Upper lobe of left lung (tissue), 6 donors: ENCODE measurements at places on chromosomes 12 and 14. TPM values are rescaled to one million over a fixed set of nuclear protein-coding genes. Genes with fewer than 3 reads are reported as not detected.

DNA sequence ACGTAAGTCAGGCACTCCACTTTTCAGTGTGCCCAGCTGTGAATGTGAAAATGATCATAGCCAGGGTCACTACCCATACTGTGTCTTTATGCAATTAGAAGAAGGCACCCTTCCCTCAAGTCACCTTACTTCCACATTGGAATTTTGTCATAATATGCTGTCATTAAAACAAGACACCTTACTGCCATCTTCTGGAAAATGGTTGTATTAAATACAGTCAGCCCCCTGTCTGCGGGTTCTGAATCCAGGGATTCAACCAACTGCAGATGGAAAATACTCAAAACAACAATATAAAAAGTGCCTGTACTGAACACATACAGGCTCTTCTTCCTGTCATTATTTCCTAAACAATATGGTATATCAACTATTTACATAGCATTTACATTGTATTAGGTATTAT, 70.2 kb upstream of the TBX5 start:
- DNase-seq: no peak
- H3K27me3 ChIP-seq: no peaks in the 10 kb centered on the region
- no peak overlapping the region for H3K27ac ChIP-seq
- H3K36me3 ChIP-seq: no peaks in the 10 kb centered on the region

GRCh38 chr14:84129941-84130340, 1400.0 kb upstream of the FLRT2 start:
- no peaks in the 10 kb centered on the region for H3K27me3 ChIP-seq
- no peaks in the 10 kb centered on the region for H3K4me1 ChIP-seq
- DNase-seq: no peak
- H3K36me3 ChIP-seq: no peaks in the 10 kb centered on the region
- no peak overlapping the region for H3K27ac ChIP-seq

GRCh38 chr14:74661726-74662450, 49.9 kb upstream of the LTBP2 start:
- no peaks in the 10 kb centered on the region for H3K27me3 ChIP-seq
- DNase-seq: no peak
- H3K4me3 ChIP-seq: no peak overlapping the region
- peaks cover 29% of the 10 kb centered on the region for H3K36me3 ChIP-seq
- H3K4me1 ChIP-seq: no peaks in the 10 kb centered on the region

- no peaks in the 10 kb centered on the region for H3K27me3 ChIP-seq
- no peak for DNase-seq
- peaks cover 78% of the 10 kb centered on the region for H3K4me1 ChIP-seq
- peaks cover 48% of the 10 kb centered on the region for H3K36me3 ChIP-seq
- no peak overlapping the region for H3K4me3 ChIP-seq
These were observed 24.5 kb downstream of the SSH1 start for GRCh38 chr12:108832730-108833354.

DNA sequence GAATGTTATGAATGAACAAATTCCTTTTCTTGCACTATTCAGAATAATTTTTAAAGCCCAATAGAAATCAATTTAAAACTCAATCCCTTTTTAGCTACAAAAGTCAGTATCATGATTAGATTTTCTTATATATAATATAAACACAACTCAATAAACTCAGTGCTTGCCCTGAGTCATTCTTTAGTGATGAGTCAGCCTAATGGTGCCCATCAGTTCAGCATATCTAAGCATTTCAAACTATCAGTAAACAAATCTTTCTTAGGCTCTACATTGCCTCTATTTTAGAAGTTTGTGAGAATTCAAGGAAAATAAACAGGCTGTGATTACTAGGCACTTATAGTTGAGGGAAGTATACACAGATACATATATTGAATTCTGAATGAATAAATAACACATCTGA, 179.6 kb downstream of the NELL2 start:
- no peaks in the 10 kb centered on the region for H3K27me3 ChIP-seq
- no peak for DNase-seq
- H3K36me3 ChIP-seq: no peaks in the 10 kb centered on the region
- H3K4me1 ChIP-seq: no peaks in the 10 kb centered on the region
- H3K4me3 ChIP-seq: no peak overlapping the region

DNA sequence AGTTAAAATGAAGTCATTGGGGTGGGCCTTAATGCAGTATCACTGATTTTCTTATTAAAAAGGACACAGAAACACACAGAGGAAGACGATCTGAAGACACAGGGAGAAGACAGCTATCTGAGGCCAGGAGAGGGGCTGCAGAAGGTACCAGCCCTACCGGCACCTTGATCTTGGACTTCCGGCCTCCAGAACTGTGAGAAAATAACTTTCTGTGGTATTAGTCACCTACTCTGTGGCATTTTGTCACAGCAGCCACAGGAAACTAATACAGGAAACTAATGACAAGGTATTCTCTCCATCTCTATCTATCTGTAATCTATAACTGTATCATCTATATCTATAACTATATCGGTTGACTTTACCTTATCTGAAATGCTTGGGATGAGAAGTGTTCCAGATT, 1149.5 kb downstream of the BCL11B start:
- no peak overlapping the region for H3K27ac ChIP-seq
- no peaks in the 10 kb centered on the region for H3K36me3 ChIP-seq
- H3K4me3 ChIP-seq: no peak overlapping the region

- no peaks in the 10 kb centered on the region for H3K36me3 ChIP-seq
- H3K27me3 ChIP-seq: no peaks in the 10 kb centered on the region
- DNase-seq: no peak
- H3K27ac ChIP-seq: no peak overlapping the region
These were observed 68.9 kb downstream of the SUSD6 start for GRCh38 chr14:69680297-69680696.

DNA sequence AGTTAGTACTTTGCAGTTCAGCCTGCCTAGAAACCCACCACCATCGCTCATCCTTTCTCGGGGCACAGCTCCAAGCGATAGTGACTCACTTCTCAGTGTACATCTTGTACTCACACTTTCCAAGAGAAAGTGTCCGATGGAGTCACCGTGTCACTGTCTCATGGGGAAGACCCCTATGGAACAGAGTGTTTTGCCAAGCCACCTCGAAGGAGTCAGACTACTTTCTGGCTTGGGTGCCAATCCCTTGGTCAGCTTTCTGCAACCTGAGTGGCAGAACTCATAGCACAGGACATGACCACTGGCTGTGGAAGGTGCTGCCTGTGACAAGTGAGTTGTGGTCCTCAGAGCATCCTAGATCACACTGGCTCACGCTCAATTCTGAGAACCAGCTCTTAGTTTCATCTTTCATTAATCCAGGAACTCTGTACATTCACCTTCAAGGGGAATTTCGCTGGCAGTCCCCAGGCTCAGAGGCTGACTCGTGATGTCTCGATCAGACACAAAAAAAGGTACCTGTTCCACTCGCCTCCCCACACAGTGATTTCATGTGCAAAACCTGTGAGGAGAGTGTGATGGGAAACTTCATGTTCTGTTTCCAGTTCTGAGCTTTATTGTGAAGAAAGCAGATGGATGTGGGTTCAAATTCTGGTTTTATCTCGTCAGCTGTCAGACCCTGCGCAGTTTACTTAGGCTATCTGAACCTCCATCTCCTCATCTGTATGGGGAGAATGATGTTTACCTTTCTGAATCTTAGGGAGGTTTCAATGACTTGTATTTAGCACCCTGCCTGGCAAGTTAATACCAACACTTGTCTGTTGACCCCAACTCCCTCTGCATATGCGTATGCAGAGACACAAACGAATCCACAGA, 127.3 kb upstream of the CCND2 start:
- peaks cover 4% of the 10 kb centered on the region for H3K4me1 ChIP-seq
- no peak for DNase-seq

DNA sequence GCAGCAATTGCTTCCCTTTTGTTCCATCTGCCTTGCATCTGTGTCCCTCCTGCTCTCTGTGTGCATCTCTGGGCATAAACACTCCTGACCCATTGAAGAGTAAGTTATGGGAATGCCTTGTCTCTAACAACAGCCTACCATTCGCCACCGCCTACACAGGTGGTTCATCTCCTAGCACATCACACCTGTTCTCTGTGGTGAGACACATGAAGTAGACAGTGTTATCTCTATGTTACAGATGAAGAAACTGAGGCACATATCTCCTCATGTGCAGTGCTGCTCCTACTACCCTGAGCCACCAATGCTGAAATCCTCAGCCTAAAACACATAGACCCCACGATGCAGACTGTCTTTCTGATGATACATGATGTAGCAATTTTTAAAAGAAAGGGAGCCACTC, 77.6 kb downstream of the PITPNM2 start:
- no peaks in the 10 kb centered on the region for H3K36me3 ChIP-seq
- H3K4me3 ChIP-seq: no peak overlapping the region
- H3K4me1 ChIP-seq: peaks cover 45% of the 10 kb centered on the region
- no peak overlapping the region for H3K27ac ChIP-seq

GRCh38 chr14:79660053-79660939, 551.0 kb downstream of the DIO2 start:
- no peaks in the 10 kb centered on the region for H3K4me1 ChIP-seq
- no peak for DNase-seq
- no peak overlapping the region for H3K27ac ChIP-seq

DNA sequence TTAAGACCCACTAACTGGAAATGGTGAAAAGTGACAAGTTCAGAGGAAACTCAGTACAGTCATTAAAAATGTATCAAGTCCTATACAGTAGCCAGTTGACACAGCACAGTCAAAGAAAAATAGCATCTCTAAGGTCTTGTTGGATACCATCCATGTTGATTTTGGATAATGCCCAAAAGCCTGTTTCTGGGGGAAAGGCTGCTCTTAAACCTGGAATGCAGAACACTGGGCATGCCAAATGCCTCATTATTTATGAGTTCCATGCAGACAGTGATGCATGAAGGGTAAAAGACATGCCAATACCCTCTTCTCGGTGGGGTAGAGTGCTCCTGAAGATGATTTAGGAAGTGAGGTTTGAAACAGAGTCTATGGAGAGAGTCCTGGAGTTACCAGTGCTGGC, 29.6 kb downstream of the KCNK13 start:
- H3K27ac ChIP-seq: no peak overlapping the region
- DNase-seq: no peak
- no peaks in the 10 kb centered on the region for H3K27me3 ChIP-seq
- H3K4me1 ChIP-seq: no peaks in the 10 kb centered on the region

NTS gene
- total RNA-seq: not detected

INHBC gene
- total RNA-seq: not detected

MGP gene
- total RNA-seq: 182 TPM
